CD8-positive, alpha-beta T cell (primary cell): ENCODE measurements at places on chromosomes 2 and 18.

GRCh38 chr2:72145289-72145657 is 2.4 kb downstream of the CYP26B1 start:
- no peak for DNase-seq

DNA sequence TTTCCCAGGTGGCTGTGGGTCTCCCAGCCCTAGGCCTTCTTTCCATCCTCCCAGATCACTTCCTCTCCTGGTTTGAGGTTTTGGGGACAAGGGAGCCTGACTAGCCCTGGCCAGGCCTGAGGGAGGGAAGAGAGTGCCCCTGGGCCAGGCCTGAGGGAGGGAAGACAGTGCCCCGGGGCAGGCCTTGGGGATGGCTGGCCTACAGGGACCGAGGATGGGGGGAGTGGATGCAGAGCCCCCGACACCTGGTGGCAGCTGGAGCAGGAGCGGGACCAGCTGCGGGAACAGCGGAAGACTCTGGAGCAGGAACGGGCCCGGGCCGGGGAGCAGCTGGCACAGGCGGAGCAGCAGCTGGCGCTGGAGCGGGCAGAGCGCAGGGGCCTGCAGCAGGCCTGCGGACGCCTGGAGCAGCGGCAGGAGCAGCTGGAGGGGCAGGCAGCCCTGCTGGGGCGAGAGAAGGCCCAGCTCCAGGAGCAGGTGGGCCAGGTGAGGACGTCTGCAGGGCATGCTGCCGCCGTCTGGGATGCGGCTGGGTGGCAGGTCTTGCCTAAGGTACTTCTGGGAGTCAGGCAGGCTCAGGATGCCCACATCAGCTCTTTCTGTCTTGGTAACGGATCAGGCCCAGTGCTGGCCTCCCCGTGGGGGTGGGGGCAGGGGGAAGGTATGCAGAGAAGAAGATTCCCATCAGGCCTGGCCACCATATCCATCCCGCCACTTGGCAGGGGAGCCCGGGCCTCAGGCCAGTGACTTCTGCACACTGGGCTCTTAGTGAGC is 29.2 kb downstream of the CROCC2 start:
- DNase-seq, result no peak

DNA sequence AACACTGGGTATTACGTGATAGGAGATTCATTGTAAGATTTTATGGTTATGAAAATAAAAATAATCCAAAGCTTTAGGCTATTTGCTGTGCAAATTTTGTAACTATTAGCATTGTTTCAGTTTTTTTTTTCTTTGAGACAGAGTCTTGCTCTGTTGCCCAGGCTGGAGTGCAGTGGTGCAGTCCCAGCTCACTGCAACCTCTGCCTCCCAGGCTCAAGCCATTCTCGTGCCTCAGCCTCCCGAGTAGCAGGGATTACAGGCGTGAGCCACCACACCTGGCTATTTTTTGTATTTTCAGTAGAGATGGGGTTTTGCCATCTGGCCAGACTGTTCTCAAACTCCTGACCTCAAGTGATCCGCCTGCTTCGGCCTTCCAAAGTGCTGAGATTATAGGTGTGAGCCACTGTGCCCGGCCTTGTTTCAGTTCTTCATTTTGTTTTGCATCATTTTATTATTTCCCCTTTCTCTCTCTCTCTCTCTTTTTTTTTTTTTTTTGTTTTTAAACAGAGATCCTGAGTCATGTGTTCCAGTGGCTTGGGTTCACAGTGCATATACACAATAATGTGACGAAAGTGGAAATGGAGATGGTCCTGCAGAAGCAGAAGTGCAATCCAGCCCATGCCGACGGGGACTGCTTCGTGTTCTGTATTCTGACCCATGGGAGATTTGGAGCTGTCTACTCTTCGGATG is 25.8 kb downstream of the CASP10 start:
- no peak for DNase-seq

DNA sequence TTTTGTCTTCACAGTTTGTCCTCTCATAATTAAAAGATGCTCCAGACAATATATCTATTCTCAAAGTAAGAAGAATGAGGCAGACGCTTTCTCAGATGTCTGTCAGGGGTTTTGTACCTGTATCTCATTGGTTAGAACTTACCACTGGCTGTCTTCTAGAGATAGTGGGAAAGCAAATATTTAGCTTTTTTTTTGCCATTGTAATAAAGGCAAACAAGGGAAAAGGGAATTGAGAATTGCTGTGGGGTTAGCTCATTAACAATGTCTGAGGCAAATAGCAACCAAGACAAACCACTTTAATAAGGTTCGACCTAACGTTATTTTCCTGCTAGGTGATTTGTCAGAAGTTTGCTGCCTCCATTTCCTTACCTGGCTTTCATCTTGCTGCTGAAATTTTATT is 30.0 kb downstream of the ZNF638 start:
- no peak for DNase-seq

DNA sequence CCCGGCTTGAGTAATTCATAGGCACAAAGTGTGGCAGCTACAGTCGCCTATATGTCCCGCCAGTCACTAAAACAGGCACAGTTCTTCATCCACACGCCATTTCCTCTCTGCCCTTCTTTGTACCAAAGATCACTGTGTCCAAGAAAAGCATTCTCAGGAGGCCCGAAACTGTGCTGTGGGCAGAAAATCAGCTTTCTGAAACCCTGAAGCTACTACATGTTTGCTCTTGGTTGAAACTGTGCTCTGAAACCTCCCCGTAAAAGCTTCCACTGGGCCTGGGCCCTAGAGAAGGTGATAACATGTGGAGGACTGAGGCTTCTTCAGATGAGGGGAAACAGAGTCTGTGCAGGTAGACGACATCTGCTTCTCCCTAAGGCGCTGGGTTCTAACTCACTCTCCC is 75.6 kb upstream of the ID2 start:
- DNase-seq, result no peak

DNA sequence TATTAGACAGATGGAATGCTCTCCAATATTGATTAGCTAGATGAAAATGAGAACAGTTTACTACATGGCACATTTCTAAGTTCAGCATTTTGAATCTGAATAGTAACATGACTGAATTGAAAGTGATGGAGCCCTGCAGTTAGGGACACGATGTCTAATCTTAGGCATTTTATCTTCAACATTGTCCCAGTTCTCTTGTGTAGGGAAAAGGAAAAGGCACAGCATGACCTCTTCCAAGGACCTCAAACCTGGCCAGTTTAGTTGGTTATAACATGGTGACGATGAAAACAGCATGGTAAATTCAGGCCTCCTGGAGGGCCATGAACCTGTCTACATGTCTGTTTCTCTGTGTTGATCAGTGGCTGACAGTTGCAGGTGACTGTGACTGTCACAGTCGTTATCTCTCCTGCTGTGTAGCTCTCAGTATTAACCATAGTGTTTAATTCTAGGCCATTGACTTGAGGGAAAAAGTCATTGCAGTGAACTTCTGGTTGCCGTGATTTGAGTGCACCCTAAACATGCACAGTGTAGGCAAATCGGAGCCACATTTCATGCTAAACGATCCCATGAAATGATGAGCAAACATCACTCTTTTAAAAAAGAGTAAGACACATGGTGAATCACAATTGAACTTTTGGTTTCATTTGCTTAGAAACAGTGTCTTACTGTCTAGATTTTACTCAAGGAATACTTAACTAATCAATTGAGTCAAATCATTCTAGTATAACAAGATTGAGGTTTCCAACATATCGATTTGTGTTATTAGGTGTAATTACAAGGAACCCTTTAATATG is 129.7 kb downstream of the PHLPP1 start:
- peak; percentile 7 for DNase-seq

- DNase-seq, result no peak
Measured at GRCh38 chr2:164335128-164335527, 286.2 kb downstream of the GRB14 start.

- DNase-seq, result no peak
Measured at GRCh38 chr2:28736034-28736433, 15.6 kb upstream of the PPP1CB start.
